ENCODE measurements at places on chromosomes 6 and 20.
A peak's percentile ranks its signal among the peaks of the same experiment; 100 is the strongest.

- DNase-seq = no peak
These were observed 134.3 kb downstream of the ANKRD60 start for GRCh38 chr20:58094160-58094559.

GRCh38 chr6:73774311-73774774, 78.3 kb downstream of the CD109 start:
- DNase-seq = peak; percentile 92

- DNase-seq = no peak
These were observed 120.4 kb downstream of the TPBG start for GRCh38 chr6:82484001-82484400.

- no peak for DNase-seq
These were observed 3.0 kb upstream of the CCR6 start for GRCh38 chr6:167119670-167120582.

DNA sequence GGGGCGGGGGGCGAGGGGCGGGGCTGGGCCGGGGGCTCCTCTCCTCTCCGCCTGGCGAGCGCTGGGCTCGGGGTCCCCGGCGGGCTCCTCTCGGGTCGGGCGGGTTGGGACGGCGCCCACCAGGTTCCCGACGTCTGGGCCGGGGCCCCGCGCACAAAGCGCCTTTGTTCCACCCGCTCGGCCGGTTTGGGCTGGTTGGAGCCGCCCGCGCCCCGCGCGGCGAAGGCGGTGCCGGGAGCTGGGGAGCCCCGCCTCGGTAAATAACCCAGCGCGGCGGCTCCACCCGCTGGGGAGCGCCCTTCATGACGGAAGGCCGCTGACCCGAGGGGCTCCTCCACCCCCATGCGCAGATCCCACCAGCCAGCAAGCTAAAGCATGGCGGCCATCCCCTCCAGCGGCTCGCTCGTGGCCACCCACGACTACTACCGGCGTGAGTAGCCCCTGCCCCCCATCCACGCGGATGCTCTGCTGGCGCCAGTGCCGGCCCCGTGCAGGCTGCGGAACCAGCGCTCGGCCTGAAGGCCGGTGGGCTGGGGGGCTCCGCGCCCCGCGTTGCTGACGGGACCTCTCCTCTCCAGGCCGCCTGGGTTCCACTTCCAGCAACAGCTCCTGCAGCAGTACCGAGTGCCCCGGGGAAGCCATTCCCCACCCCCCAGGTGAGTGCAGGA, 503 bp downstream of the PPDPF start:
- peak; percentile 78 for DNase-seq

DNA sequence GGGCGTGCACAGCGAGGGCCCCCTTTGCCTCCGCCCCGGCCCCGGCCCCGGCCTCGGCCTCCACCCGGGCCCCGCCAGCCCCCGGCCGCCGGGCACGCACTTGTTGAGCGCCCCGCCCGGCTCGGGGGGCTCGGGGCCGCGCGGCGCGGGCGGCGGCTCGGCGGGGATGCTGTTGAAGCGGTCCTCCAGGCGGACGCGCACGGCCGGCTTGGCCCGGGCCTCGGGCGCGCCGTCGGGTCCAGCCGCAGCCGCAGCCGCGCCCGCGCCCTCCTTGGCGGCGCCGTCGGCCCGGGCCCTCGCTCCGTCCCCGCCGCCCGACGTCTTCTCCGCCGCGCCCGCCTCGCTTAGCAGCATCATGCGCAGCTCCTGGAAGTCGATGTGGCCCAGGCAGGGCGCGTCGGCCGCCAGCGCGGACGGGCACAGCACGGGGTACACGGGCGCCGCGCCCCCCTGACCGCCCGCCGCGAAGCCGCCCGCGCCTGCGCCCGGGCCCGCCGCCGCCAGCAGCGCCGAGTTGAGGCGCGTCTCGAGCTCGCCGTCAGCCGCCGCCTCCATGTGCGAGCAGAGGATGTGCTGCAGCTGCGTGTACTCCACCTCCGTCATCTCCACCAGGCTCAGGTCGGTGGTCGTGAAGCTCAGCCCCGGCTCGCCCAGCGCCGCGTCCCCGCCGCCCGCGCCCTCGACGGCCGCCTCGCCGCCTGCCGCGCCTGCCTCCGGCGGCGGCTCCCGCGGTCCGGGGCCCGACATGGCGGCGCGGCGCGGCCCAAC, 514 bp downstream of the TCFL5 start:
- DNase-seq = peak; percentile 59

DNA sequence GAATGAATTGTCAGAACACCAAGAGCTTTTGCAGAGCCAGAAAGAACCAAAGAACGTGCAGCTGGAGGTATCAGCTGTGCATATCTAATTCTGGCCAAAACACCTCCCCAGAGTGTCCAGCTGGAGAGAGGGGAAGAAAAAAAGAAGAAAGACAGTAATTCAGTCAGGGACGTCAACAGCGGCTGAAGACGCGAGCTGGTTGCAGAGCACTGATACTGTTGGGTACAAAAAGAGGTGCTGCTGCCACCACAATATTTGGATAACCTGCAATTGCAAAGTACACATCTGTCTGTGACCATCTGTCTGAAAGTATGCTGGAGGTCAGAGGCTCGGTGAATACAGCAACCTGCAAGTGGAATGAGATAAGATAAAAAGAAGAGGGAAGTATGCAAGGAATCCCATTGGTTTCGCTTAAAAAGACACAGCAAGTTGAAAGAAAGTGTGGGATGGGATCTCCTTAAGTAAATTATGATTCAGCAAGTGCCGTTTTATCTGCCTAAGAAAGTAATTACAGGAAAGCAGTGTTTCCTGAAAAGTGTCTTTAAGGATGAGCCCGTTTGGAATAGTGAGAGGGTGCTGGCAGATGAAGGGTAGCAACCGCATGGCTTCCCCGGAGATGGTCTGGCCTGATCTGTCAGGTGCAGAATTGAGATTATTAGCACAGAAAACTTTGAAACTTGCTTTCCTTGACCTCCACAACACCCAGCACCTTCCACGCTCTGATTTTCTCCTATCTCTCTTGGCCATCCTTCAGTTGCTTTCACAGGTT, 189.9 kb upstream of the PRDM1 start:
- no peak for DNase-seq

Measured in islet precursor cell (in vitro differentiated cells).